Fibroblast of skin of left biceps (primary cell): ENCODE measurements at places on chromosomes 4 and X.

DNA sequence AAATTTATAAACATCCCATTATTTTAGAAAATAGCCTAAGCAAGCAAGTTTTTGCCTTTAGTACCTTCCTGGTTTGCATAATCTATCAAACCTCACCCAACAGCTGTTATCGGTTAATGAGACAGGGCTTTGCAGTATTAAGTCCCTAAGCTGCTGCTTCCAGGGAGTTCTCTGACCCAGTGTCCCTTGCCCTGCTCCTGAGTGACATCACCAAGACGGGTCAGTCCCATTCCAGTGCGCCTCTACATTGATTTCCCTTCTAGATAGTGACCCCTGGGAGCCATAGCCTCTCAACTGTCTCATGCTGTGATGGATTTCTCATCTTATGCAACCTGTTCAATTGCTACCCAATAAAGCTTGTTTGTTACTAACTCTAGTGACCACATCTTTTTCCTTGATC lies 410.4 kb downstream of the SPOCK3 start:
- DNase-seq: no peak

DNA sequence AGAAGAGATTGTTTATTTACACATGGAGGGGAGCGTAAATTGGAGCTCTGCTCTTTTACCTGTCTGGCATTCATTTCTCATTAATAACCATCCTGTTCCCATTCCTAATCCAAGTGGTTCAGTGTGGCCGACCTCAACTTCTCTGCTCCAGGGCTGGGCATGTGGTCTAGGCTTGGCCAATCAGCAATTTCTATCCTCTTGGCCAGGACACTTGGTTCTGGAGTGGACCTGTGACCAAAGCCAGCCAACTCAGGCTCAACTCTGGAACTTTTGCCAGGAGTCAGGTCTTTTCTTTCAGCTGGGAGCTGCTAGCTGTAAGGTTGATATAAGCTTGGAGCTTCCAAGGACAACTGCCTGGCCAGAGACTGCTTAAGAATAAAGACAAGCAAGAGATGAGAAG lies 15.6 kb upstream of the RASL11B start:
- DNase-seq: no peak

DNA sequence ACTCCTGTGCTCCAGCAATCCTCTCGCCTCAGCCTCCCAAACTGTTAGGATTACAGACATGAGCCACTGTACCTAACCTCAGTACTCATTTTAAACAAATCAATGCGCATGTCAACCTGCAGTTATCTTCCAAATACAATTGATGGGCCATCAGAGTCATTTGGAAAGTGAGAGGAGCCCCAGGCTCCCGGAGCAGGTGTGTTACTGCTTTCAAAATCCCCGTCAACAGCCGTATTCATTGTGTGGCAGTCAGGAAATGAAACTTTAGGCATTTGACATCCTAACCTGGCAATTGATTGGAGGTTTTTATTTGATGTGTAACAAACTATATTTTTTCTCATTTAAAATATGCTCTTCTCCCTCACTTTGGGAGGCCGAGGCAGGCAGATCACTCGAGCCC lies 623.6 kb upstream of the TENM3 start:
- no peak for DNase-seq

DNA sequence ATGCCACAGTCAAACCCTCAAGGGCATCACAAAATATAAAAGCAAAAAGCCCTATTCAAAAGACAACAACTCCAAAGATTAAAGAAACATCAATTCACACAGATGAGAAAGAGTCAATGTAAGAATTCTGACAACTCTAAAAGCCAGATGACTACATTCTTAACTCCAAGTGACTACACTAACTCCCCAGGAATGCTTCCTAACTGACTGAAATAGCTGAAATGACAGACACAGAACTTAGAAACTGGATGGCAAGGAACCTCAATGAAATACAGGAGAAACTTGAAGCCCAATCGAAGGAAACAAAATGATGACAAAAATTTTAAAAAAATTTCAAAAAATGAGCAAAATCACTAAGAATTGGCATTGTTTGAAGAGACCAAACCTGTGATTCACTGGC lies 1047.6 kb upstream of the PCDH10 start:
- peak; percentile 17 for DNase-seq

DNA sequence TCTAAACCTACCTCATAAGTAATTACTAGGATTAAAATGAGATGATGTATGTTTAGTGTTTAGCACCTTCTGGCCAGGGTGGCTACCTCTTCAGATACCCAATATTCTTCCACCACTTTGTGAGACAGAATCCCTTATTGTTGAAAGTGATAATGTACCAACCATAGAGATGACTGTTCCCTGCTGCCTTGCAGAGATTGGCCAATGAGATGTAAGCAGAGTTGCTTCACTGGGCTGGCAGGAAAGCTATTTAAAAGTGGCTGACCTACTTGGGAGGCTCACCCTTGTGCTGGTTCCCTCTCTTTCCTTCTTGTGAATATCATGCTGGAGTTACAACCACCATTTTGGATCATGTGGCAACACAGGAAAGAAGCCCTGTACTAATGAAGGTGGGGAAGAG lies 58.9 kb downstream of the TMEM154 start:
- DNase-seq: no peak

DNA sequence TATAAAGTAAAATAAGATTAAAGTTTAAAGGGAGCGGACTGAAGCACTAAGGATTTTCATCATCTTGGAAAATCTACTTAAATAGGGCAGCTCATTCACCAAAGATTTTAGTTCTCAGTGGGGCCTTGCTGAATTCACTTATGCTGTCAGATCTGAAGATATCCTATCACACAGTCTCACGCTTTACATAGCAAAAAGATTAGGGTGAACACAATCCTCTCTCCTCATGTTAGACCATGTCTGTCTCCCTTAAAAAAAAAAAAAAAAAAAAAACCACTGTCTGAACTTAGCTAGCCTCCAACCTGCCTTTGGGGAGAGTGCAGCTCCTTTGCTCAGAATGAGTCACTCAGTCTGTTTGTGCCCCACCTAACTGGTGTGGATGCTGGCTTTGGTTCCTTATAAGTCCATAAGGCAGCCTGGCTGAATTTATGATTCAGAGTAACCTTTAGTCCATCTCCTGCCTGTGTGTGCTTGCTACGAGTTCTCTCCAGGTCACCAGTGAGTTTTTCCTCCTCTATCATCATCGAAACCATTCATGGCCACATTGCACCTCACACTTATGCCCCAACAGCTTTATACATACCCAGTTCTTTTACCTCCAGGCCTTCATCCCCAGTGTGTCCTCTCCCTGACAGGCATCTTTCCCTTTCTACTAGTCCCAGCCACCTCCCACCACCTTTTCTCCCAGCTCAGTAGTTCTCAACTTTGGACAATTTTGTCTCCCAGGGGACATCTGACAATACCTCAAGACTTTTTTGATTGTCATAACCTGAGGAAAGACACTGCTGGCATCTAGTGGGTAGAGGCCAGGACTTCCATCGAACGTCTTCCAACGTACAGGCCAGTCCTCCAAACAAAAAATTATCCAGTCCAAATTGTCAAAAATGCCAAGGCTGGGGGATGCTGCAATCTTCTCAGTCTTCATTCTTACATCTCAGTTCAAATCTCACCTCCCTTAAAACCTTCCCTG lies 220.7 kb upstream of the EMCN start:
- DNase-seq: peak; percentile 42

GRCh38 chr4:94678896-94679295 lies 78.9 kb upstream of the BMPR1B start:
- DNase-seq: no peak

DNA sequence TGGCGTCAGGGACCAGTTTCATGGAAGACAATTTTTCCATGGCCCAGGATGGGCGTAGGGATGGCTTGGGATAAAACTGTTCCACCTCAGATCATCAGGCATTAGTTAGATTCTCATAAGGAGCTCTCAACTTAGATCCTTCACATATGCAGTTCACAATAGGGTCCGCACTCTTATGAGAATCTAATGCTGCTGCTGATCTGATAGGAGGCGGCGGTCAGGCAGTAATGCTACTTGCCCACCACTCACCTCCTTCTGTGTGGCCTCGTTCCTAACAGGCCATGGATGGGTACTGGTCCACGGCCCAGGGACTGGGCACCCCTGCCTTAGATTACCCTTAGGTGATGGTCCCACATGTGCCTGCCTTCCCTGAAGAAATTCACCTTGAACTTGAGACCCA lies 28.8 kb upstream of the ENPP6 start:
- no peak for DNase-seq
